ENCODE measurements at places on chromosomes 1 and 21.

DNA sequence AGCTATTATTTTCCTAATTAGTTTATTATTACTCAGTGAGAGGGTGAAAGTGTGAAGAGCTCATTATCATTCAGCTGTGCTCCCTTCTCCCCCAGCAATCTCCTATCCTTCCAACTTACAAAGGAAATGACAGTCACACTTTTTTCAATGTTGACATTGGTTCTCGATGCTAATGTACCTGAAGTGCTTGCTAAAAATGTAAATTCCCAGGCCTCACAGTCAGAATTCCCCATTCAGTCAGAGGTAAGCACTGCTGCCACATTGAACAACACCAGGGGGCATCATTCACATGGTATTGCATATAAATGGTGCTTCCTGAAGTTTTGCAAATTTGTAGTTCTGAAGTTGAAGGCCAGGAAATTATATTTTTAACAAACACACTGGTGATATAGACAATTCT lies 132.7 kb upstream of the FOXD3 start:
- DNase-seq: no peak

GRCh38 chr1:99869304-99869703 lies 19.1 kb downstream of the AGL start:
- DNase-seq: no peak

GRCh38 chr21:45801129-45801964 lies 157.8 kb downstream of the PCBP3 start:
- no peak for DNase-seq

GRCh38 chr1:172351754-172352161 lies 68.7 kb upstream of the C1orf105 start:
- DNase-seq: no peak

DNA sequence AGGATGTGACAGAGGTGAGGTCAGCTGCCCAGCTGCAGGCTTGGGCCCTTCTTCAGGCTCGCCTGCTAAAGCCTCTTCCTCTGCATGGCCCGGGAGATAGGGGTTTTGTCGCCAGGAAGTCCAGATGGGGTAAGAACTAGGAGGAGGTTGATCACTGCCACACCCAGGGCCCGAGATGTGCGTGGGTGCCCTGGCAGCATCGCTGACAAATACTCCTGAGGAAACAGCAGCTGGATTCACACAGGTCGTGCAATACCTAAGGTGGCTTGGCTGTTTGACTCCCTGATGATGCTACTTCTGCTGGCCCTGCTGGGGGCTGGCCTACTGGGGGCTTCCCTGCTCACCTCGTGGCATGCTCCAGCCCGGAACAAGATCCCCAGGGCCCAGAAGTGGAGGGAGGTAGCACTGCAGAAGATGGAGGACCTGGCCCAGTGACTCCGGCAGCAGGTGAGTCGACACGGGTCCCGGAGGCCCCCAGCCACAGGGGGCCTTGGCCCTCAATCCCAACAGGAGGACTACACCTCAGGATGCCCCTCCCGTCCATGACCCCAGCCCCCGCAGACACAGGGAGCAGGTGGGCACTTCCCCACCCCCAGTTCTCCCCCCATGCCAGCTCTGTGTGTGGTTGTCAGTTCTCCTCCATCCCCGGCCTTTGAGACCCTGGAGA lies 29.6 kb downstream of the FAAH start:
- no peak for DNase-seq

DNA sequence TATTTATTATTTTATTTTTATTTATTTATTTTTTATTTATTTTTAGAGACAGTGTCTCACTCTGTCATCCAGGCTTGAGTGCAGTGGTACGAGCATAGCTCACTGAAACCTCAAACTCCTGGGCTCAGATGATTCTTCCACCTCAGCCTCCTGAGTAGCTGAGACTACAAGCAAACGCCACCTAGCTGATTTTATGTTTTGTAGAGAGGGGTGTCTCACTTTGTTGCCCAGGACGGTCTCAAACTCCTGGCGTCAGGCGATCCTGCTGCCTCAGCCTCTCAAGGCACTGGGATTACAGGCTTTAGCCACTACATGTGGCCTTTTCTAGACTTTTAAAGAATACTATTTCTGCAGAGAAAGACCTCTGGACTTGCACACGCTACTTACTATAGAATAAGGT lies 61.3 kb upstream of the C1orf53 start:
- no peak for DNase-seq

DNA sequence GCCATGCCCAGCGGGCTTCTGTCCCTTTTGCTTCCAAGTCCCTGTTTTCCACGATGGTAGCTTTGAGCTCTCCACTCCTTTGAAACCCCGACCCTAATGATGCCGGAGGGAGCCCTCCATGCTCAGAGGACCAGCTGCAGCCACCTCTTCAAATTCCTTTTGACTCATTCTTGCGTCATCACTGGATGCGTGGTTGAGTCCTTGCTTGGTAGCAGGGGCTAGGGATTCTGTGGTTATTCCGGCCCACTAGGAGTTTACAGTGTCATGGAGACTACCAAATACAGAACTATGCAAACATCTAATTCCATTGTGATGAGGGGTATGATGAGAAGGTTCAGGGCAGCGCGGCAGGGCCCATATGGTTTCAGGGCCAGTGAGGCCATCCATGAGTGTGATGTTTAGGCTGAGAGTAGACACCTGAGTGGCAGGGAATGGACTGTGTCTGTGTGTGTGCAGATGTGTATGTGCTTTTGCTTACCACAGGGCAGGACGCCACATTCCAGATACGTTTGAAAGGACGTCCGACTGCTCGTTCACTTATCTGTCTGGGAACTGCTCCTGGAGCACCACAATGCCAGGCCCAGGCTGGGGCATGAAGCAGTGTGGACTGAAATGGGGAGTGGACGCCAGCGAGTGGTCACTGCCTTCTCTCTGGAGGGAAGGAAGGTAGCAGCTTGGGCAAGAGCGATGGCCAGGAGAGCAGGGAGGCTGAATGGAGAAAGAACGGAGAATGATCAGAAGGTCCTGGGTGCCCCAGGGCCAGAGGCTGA lies 30.4 kb upstream of the ZBTB21 start:
- DNase-seq: no peak

GRCh38 chr1:100073531-100073930 lies 59.2 kb downstream of the SASS6 start:
- DNase-seq: no peak

- DNase-seq: no peak
These were observed 186.7 kb downstream of the TM2D1 start for GRCh38 chr1:61538228-61538627.

DNA sequence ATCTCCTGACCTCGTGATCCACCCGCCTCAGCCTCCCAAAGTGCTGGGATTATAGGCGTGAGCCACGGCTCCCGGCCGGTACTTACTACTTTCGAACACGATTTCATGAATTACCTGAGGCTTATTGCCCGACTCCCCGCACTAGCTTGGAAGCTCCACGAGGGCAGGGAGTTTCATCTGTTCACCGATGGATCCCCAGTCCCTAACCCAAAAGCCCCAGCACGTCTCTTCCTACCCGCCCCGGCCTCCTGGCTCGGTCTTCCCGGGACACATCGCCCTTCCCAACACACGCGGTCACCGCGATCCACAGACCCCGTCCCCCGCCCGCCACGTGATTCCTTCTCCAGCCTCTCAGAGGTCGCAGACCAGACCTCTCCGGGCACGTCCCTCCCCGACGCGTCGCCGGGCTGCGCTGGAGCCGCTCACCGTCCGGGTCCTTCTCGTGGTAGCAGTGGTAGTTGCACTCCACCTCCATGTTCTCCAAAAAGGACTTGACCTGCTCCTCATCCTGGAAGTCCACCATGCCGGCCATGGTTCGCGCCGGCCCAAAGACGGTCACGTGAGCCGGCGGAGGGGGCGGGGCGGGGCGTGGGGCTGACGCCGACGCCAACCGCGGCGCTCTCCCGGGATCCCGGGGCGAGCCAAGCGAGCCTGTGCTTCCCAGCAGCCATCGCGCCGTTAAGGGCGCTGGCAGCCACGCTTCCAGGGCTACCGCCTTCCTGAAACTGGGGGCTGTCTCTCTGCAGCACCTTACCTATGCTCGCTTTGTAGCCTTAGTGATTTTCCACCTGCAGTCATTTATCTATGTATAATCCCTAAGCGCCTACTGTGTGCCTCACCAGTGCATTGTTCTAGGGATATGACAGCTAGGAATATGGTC lies at the start of gene COA7:
Gene COA7 (minus strand): TSS at position 553 of the 880 bp plus-strand sequence. CDS start 21 bp downstream, at position 532.
- DNase-seq: peak; percentile 41

DNA sequence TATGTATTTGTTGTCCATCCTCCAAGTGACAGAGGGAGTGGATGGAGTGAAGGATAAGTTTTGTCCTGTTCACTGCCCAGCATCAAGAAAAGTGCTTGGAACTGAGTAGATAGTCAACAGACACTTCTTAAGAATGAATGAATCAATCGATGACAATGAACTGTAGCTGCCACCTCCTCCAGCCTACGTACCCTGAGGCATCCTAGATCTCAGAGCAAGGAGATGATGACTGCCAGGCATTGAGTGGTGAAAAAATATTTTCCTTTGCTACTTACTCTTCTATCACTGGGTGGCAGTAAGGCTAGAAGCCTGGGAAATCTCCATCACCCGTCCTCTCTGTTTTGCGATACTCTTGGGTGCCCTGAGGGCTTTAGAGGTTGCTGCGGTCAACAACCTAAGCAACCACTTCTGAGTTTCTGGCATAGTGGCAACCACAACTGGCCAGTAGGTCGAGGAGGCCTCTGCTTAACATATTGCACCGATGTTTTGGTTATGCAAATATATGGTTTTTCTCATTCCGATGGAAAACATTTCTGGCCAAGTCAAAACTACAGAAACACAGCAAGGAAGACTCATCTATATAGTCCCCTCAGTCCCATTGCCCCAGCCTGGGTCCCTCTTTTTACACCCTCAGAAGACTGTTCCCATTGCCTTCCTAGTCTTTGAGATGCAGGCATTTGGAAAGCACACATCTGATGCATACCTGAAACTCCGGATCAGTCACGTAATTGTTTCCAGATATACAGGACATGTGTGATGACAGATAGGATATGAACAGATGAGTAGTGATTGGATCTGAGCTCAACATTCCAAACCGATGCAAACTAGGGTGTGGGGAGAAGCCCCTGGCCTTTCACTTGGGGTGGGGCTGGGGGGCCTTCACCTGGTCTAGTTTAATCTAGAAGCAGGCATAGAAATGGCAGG lies 136.8 kb downstream of the RUNX1 start:
- DNase-seq: no peak

DNA sequence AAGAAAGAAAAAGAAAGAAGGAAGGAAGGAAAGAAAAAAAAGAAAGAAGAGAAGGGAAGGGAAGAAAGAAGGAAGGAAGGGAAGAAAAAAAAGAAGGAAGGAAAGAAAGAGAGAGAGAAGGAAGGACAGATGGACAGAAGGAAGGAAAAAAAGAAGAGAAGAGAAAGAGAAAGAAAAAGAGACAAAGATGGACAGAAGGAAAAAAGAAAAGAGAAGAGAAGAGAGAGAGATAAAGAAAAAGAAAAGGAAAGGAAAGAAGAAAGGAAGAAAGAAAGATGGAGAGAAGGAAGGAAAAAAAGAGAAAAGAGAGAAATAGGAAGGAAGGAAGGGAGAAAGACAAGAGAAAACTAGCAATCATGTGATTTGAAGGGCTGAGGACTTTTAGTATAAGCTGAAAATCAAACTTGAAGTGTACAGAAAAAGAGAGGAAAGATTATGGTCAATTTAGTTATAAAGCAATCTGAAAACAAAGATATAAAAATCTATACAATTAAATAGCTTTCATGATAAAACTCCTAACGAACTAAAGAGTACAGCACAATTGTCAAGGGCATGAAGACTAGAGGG lies 115.3 kb downstream of the LTN1 start:
- DNase-seq: no peak

DNA sequence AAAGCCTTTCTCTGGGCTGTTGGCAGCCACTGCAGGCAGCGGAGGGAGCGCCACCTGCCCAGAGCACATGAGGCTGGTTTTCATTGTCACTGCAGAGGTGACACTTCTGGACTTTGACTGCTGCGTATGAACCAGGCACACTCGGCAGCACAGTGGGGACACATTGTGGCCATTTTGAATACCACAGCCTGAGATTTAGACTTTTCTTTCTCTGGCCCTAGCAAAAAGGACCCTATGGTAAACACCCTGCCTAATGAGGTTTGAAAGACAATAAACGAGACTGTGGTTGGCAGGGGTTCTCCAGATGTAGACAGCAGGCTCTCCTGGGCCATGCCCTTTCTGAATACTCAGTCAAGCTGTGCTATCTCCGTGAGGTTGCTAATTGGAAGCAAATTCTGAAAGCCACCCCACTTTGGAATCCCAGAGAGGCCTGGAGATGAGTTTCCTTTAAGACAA lies 12.0 kb upstream of the KCNE2 start:
- DNase-seq: no peak

DNA sequence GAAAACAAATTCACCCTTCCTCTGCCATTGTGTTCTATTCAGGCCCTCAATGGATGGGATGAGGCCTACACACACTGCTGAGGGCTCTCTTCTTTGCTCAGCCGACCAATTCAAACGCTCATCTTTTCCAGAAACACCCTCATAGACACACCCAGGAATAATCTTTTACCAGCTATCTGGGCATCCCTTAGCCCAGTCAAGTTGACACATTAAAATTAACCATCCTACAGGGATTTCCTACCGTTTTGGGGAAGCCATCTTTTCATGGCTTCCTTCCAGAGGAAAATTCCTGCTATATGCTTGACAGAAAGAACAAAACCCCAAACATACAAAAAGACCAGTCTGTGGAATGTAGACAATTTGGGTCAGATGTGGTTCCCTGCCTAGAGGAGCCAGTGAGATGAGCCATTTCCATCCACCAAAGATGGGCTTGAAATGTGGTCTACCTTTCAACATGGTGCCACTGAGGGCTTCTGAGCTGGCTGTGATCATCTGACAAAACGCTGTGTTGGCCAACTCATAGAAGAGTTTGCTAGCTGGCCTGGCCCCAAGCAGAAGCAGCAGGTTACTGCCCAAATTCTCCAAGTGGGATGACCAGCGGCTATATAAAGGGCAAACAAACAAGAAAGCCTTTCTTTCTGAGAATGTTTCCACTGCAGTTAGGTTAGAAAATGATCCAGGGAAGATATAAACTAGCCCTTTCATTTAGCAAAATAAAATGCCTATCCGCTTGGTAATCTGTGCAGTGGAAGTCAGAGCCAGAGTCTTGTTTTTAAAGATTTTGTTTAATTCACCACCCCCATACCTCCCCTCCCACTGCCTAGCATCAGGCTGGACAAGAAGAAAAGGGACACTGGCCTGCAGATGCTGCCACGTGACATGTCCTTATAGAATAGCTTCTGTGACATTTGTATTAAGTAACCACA lies 69.1 kb upstream of the MRPS6 start:
- no peak for DNase-seq

- DNase-seq: no peak
These were observed 35.5 kb upstream of the IL20 start for GRCh38 chr1:206829875-206830274.

DNA sequence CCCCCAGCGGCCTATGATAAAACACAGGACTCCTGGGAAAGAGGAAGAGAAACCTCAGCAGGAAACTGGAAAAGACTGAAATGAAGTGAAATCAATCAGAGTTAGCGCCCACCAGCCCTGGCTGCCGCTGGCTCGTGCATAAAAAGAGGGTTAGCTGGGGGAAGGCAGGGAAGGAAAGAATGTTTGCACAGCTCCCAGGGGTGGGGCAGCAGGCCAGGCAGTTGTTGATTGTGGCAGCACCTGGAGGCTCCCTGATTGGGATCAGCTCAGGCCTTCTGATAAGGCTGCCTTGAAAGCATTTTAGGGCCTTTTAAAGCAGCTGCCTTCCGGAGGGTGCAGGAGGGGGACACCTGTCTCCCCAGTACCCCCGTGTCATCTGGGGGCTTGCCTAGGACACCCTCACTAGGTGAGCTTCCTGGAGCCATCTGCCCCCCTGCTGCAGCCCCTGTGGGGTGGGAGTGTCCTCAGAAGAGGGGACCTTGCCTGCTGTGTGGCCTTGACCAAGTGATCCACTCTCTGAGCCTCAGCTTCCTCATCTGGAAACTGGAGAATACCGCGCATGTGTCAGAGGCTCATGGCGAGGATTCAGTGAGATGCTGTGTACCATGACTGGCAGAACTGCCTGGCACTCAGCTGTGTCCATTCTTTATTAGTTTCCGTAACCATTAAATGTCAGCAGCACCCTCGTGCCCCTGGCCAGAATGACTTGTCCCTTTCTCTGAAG lies 6.6 kb downstream of the EPHB2 start:
- no peak for DNase-seq
